ENCODE measurements at places on chromosomes 3 and 15.

- peaks cover 17% of the 10 kb centered on the region for H3K4me1 ChIP-seq
- no peak for DNase-seq
- H3K4me3 ChIP-seq: no peak overlapping the region
- H3K36me3 ChIP-seq: peaks cover 33% of the 10 kb centered on the region
Observed at GRCh38 chr3:112568642-112569041, 6.8 kb downstream of the SLC35A5 start.

DNA sequence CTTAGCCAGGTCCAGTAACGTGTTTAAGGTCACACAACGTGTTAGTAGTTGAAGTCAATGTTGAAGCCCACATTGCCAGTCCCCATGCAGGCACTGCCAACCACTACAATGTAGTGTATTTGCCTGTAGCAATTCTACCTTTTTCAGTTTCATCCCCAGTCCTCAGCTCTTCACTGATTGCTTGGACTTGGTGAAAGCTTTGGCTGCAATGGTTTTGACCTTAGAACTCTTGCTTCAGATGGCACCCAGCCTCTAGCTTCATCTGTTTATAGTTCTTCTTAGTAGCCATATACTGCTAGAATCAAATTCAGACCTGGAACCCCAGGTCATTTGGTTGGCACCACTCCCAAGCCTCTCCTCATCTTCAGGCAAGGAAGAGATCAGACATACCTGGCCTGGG lies 345.4 kb upstream of the SEMA6D start:
- no peaks in the 10 kb centered on the region for H3K36me3 ChIP-seq
- H3K4me3 ChIP-seq: no peak overlapping the region
- H3K27me3 ChIP-seq: no peaks in the 10 kb centered on the region
- H3K4me1 ChIP-seq: no peaks in the 10 kb centered on the region

DNA sequence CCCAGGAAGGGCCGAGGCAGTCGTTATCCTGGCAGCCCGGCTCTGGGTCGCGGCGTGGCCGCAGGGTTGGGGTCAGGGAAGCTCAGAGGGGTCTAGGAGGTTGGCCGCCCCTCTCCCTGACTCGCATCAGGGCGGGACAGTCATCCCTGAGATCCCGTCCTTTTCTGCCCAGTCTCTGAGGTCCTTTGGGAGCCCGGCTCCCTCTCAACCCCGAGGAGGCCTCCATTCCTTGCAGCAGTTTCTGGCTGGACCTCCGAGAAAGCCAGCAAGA lies 495 bp downstream of the HYAL2 start:
- no peak for DNase-seq
- no peaks in the 10 kb centered on the region for H3K27me3 ChIP-seq
- H3K36me3 ChIP-seq: no peaks in the 10 kb centered on the region
- peaks cover 37% of the 10 kb centered on the region for H3K4me1 ChIP-seq
- H3K27ac ChIP-seq: no peak overlapping the region

- no peak overlapping the region for H3K4me3 ChIP-seq
- H3K27ac ChIP-seq: no peak overlapping the region
- no peaks in the 10 kb centered on the region for H3K27me3 ChIP-seq
- no peak for DNase-seq
- peaks cover 35% of the 10 kb centered on the region for H3K36me3 ChIP-seq
Observed at GRCh38 chr3:71238355-71238757, 345.2 kb downstream of the FOXP1 start.
